Activated naive CD8-positive, alpha-beta T cell treated with anti-CD3 and anti-CD28 coated beads, Interleukin-2, amount 10 ng/mL, durations not matched to agents 7 days and 5 days (primary cell): ENCODE measurements at places on chromosomes 3 and 15. TPM values are rescaled to one million over a fixed set of nuclear protein-coding genes. Genes with fewer than 3 reads are reported as not detected.

The TUSC7 gene
- total RNA-seq = not detected

The IL17RE gene
- total RNA-seq = 1.1 TPM

The ELL3 gene
- total RNA-seq = 4.9 TPM

The MYL3 gene
- total RNA-seq = not detected

The GCNT3 gene
- total RNA-seq = not detected

The C3orf80 gene
- not detected for total RNA-seq

The CLEC3B gene
- 0.45 TPM for total RNA-seq

The RPP25 gene
- total RNA-seq = 3.5 TPM

The CEP63 gene
- 25.2 TPM for total RNA-seq

The POTEB3 gene
- not detected for total RNA-seq

The UACA gene
- total RNA-seq = 2.8 TPM

The SLC27A2 gene
- total RNA-seq = 8.8 TPM

The C15orf61 gene
- 5.5 TPM for total RNA-seq

The RASGRF1 gene
- not detected for total RNA-seq

The ARL8B gene
- total RNA-seq = 43.3 TPM

The GALNT15 gene
- total RNA-seq = not detected

The EXD1 gene
- total RNA-seq = not detected

The BCHE gene
- total RNA-seq = not detected

The PCBP4 gene
- 18.2 TPM for total RNA-seq

The TMIE gene
- 0.77 TPM for total RNA-seq

The ZDHHC23 gene
- 3.4 TPM for total RNA-seq

The ZNF662 gene
- total RNA-seq = 2.5 TPM

The SMAD6 gene
- 0.91 TPM for total RNA-seq

The HIGD1A gene
- total RNA-seq = 44.5 TPM

The OXTR gene
- 0.42 TPM for total RNA-seq

The UCN2 gene
- not detected for total RNA-seq

The STOML1 gene
- 9.4 TPM for total RNA-seq

The STAC gene
- total RNA-seq = not detected

The NANOGP8 gene
- not detected for total RNA-seq

The PAK6 gene
- total RNA-seq = 0.91 TPM

The WDR6 gene
- total RNA-seq = 207 TPM

The DLEC1 gene
- total RNA-seq = 3.2 TPM

The TF gene
- 0.97 TPM for total RNA-seq

The PLA2G4E gene
- total RNA-seq = not detected

The RPN1 gene
- total RNA-seq = 118 TPM

The SLC12A1 gene
- not detected for total RNA-seq

The SPESP1 gene
- total RNA-seq = 0.57 TPM

The SLC22A14 gene
- 0.17 TPM for total RNA-seq

The SLC6A20 gene
- not detected for total RNA-seq

The CLDN18 gene
- not detected for total RNA-seq

The RLBP1 gene
- not detected for total RNA-seq
